ENCODE measurements at places on chromosomes 5 and 9.

- H3K27ac ChIP-seq: no peak overlapping the region
- no peak for DNase-seq
- no peaks in the 10 kb centered on the region for H3K27me3 ChIP-seq
- H3K4me3 ChIP-seq: no peak overlapping the region
- no peaks in the 10 kb centered on the region for H3K4me1 ChIP-seq
These were observed 15.7 kb downstream of the USP20 start for GRCh38 chr9:129850821-129851550.

GRCh38 chr5:125262782-125263181 is 516.3 kb upstream of the ZNF608 start:
- no peaks in the 10 kb centered on the region for H3K4me1 ChIP-seq
- H3K27me3 ChIP-seq: no peaks in the 10 kb centered on the region
- no peak overlapping the region for H3K27ac ChIP-seq
- no peaks in the 10 kb centered on the region for H3K36me3 ChIP-seq
- no peak for DNase-seq
- H3K4me3 ChIP-seq: no peak overlapping the region

DNA sequence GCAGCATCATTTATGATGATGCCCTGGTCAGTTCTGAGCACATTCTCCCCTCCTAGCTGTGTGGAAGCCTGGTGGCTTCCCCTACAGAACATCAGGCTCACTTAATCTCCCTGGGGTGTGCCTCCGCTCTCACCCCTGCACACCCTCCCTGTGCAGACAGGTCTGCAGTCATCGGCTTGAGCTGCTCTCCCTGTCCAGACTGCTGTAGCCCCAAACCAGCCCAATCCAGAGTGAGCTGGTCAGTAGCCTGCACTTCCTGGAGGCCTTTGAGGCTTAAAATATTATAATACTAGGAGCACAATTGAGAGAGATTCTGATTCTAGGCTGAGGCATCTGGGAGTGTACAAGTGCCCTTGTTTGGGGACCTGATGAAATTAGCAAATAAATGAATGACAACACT is 60.2 kb downstream of the PPARGC1B start:
- no peak overlapping the region for H3K27ac ChIP-seq
- no peaks in the 10 kb centered on the region for H3K27me3 ChIP-seq
- no peak overlapping the region for H3K4me3 ChIP-seq
- no peak for DNase-seq

DNA sequence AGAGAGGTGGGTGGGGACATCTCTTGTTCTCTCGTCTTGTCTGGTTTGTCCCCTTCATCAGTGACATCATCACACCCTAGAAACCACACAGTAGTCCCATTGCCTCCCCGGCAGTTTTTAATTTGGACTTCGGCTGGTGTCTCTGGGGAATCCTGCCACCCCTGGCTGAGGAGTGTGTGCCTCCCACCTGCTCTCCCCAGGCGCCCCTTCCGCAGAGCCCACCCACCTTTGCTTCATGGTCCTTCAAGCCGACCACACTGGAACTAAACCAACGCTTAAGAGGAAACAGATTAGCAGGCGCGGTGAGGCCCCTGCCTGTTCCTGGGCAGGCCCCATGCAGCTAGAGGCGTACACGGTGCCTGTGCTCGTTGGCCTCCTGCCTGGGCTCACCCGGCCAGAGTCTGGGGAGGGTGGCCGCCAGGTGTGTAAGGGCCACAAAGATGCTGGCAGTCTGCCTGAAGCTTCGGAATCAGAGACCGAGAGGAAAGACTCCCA is 107.6 kb upstream of the SPRY4 start:
- DNase-seq: no peak
- no peak overlapping the region for H3K4me3 ChIP-seq
- peaks cover 4% of the 10 kb centered on the region for H3K4me1 ChIP-seq
- H3K36me3 ChIP-seq: no peaks in the 10 kb centered on the region

DNA sequence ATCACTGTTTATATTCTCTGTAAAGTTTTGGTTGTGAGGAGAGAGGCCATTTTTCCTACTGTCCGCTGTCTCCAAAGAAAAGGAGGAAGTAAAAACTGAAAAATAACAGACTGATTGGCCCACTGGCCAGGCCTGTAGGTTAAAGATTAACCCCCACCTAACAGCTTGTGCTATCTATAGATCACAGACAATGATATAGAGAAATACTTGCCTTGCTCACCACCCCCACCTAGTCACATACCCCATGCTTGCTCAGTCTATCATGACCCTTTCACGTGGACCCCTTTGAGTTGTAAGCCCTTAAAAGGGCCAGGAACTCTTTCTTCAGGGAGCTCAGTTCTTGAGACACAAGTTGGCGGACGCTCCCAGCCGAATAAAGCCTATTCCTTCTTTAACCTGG is 357.4 kb downstream of the PRDM9 start:
- no peaks in the 10 kb centered on the region for H3K27me3 ChIP-seq
- H3K4me1 ChIP-seq: no peaks in the 10 kb centered on the region
- DNase-seq: no peak
- no peak overlapping the region for H3K4me3 ChIP-seq

DNA sequence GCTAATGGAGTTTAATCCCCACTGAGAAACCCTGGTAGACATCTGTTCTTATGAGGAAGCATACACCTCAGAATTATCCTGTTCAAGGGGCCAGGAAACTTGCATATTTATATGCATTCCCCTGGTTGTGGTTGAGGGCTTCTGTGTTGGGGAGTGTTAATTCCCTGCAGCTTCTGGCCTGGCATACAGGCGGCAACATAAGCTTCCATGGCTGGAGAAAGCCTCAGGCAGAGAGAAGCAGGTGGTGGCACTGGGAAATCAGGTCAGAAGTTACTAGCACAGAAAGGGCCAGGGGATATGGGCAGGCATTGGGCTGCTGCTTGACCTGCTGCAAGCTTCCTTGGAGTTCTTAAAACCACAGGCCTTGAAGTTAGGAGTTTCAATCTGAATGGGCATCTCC is 166.1 kb upstream of the SEMA6A start:
- H3K4me3 ChIP-seq: no peak overlapping the region
- peaks cover 17% of the 10 kb centered on the region for H3K4me1 ChIP-seq
- DNase-seq: no peak
- no peaks in the 10 kb centered on the region for H3K27me3 ChIP-seq

DNA sequence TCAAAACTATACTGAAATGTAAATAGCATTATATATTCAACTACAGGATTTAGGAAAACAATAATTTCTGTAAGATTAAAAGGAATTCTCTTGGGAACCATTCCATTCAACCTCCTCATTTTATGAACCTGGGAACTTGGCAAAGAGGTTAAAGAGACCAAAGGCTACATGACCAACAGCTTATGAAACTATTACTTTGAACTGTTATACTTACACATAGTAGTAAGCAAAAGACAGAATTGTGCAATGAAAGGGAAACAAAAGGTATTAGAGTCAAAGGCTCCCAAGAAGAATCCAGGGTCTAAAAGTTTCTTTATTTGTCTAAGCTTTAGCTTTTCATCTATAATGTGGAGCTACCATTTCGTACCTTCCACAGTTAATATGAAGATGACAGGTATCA is 7.2 kb downstream of the C9orf72 start:
- H3K36me3 ChIP-seq: no peaks in the 10 kb centered on the region
- H3K27me3 ChIP-seq: no peaks in the 10 kb centered on the region
- H3K27ac ChIP-seq: no peak overlapping the region
- DNase-seq: no peak

DNA sequence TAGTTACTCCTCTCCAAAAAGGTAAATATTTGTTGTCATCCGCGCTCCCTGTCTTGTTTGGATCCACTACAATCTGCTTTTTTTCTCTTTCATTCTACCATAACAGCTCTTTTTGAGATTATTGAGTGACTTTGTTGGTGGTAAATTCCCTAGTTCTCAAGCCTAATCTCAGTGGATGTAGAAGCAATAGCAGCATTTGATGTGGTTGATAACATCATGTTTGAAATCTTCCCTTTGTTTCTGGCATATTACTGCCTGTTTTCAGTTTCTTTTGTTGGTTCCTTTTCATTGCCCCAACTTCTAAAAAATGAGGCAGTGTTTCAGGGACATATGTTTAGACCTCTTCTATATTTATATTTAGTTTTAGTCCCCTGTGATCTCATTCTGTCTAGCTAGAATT is 8.9 kb downstream of the CDC42SE2 start:
- H3K4me1 ChIP-seq: peaks cover 4% of the 10 kb centered on the region
- DNase-seq: no peak
- H3K4me3 ChIP-seq: no peak overlapping the region
- H3K27me3 ChIP-seq: no peaks in the 10 kb centered on the region
- no peaks in the 10 kb centered on the region for H3K36me3 ChIP-seq

- peaks cover 4% of the 10 kb centered on the region for H3K27me3 ChIP-seq
- no peak overlapping the region for H3K4me3 ChIP-seq
- H3K36me3 ChIP-seq: no peaks in the 10 kb centered on the region
- DNase-seq: no peak
- H3K27ac ChIP-seq: no peak overlapping the region
- no peaks in the 10 kb centered on the region for H3K4me1 ChIP-seq
These were observed 36.0 kb upstream of the PDE8B start for GRCh38 chr5:77174526-77174925.

DNA sequence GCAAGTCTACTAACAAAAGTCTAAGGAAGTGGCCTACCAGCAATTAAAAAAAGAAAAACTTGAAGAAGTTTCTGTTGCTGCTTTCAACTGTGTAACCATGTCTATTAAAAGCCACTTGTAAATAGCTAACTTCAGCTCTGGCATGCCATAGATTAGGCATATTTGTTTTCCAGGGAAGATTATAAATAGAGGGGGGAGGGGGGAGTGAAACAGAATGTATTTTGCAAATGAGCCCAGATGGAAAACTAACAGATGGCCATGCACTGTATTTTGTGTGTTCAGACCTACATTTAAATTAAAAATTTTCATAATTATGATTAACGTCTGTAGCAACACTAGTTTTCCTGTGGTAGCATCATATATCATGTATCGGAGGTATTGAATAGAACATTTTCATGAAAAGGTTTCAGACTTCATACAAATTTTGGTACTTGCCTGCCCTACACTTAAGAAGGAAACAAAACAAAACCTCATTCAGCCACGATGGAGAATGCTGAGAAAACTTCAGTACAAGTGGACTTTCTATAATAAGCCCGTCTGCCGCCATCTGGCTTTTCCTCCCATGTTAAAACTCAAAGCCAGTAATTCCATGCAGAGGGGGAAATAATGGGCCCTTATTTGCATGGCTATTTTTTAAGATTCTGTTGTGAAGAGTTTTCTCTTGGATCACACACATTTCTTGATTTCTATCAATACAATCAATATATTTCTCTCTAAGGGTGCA is 220.4 kb upstream of the SMARCA2 start:
- no peaks in the 10 kb centered on the region for H3K4me1 ChIP-seq
- H3K27ac ChIP-seq: no peak overlapping the region
- H3K4me3 ChIP-seq: no peak overlapping the region
- no peaks in the 10 kb centered on the region for H3K36me3 ChIP-seq

DNA sequence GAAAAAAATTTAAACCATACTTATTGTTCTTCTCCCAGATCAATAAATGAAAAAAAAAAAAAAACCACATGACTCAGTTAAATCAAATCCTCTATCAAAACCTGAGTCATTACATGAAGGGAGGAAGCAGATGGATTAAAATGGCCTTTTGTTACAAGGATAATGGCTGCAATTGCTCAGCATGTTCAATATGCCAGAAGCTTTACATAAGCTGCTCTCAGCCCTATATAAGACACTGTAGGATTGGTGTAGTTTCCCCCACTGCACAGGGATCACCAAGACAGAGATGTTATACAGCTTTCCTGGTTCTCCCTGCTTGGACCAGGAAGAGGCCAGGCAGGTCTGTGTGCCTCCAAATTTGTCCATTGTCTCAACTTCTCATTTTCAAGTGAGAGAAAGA is 101.6 kb upstream of the MAP1B start:
- no peaks in the 10 kb centered on the region for H3K36me3 ChIP-seq
- no peak overlapping the region for H3K4me3 ChIP-seq
- no peaks in the 10 kb centered on the region for H3K4me1 ChIP-seq
- no peak overlapping the region for H3K27ac ChIP-seq

DNA sequence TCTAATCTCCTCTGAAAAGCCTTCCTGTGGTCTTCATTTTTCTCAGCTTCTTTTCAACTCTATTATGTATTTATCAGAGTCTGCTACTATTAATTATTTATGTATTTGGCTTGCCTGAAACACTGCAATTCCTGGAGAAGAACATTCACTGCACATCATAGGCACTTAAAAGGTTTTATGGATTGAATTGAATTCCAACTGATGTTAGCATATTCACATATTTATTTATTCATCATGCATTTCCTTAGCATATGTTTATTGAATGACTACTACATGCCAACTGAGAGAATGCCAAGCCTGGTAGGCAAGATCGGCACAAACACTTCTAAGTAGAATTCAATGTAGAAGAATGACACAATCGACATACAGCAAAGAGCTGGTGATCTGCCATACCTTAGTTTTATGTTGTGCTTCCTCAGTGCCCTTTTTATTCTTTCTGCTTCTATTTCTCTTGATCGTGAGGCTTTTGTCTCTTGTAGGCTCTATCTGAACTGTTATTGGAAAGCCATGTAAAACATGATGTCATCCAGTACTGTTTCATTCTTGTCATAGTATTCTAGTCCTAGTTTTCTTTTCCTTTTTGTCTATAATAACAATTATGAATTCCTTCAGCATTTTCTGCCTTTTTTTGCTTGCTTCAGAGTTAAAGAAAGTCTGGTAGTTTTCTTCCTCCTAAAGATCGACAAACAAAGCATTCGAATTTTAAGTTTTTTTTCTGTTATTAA is 454.2 kb downstream of the TLE4 start:
- no peak overlapping the region for H3K4me3 ChIP-seq
- H3K27me3 ChIP-seq: no peaks in the 10 kb centered on the region
- DNase-seq: no peak
- H3K27ac ChIP-seq: no peak overlapping the region
- no peaks in the 10 kb centered on the region for H3K4me1 ChIP-seq

DNA sequence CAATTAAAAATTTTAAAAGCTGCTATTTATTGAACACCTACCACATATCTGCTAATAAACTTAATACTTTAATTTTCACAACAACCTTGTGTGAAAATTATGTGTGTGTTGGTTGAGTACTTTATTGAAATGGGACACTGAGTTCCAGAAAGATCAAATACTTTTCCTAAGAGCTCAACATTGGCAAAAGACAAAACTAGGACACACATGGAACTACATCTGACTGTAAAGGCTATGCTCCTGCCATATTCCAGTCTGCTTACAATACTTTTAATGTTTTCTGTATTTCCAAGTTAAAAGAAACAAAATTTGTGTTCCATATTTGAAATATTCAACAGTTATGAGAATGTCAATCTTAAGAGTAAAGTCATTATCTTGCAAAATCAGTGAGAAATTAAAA is 111.8 kb downstream of the RFX3 start:
- no peaks in the 10 kb centered on the region for H3K4me1 ChIP-seq
- no peaks in the 10 kb centered on the region for H3K36me3 ChIP-seq
- no peak overlapping the region for H3K27ac ChIP-seq
- no peaks in the 10 kb centered on the region for H3K27me3 ChIP-seq
- no peak for DNase-seq

- H3K36me3 ChIP-seq: peaks cover 23% of the 10 kb centered on the region
- H3K27ac ChIP-seq: no peak overlapping the region
- peaks cover 12% of the 10 kb centered on the region for H3K4me1 ChIP-seq
- H3K27me3 ChIP-seq: no peaks in the 10 kb centered on the region
These were observed 90.0 kb downstream of the PRRT1B start for GRCh38 chr9:131635285-131635684.

- no peaks in the 10 kb centered on the region for H3K36me3 ChIP-seq
- peaks cover 12% of the 10 kb centered on the region for H3K4me1 ChIP-seq
- H3K27ac ChIP-seq: no peak overlapping the region
- no peaks in the 10 kb centered on the region for H3K27me3 ChIP-seq
- DNase-seq: no peak
These were observed 32.8 kb downstream of the COL23A1 start for GRCh38 chr5:178557416-178557815.

GRCh38 chr9:89929315-89929672 is 324.5 kb downstream of the GADD45G start:
- no peak overlapping the region for H3K4me3 ChIP-seq
- H3K27me3 ChIP-seq: no peaks in the 10 kb centered on the region
